NCI-H187 treated with DMSO at 0.1 percent for 48 hours (cell line): ENCODE measurements at places on chromosomes 11 and 22.

DNA sequence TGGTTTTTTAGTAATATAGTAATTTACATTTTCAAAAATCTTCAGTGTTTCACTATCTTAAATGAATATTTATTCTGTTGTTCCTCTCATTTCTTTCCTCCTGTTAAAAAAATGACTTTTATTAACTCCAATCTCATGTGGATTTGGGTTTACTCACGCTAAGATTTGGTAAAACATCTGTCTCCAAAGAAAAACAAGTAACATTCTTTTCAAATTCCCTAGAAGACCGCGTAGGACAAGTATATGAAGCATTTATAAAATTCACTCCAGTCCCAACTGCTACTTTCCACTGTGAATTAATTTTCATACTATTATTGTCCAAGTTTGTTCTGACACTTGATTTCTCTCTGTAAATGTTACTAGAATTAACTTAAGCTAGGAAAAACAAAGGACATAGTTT lies 26.2 kb downstream of the SBF2 start:
- DNase-seq: no peak

- DNase-seq: no peak
Observed at GRCh38 chr11:121249039-121249663, 43.4 kb upstream of the SC5D start.

DNA sequence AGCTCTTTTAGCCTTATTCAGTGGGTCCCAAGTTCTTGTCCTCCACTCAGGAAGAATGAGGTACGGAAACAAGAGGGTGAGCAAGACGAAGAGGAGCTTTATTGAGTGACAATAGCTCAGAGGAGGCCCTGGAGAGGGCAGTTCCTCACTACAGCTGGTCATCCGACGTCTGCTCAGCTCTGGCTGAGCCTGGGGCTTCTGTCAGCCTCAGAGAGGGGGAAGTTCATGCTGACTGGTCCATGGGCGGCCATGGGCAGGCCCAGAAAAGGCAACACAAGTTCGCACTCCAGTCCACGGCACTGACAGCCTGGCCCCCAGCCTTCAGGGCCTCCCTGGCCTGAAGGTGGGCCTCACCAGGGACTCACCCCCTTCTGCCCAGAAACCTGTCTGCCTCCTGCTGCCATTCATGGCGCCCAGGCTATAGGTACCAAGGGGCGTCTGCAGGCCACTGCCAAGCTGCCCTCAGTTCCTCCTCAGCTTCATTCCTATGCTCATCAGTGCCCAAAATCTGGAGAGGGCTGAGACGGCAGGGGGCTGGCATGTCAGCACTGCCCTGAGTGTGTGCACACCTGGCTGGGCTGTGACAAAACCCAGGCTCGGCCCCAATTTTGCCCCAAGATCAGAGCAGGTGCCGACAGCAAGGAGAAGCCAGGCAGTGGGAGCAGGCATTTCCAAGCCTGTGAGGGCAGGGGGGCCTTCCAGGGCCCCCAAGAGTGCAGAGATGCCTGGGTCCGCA lies 21.7 kb upstream of the KIAA0930 start:
- DNase-seq: no peak

- no peak for DNase-seq
Observed at GRCh38 chr22:50306753-50307749, at the start of gene PLXNB2. Gene PLXNB2 (minus strand): TSS chr22:50307646. CDS start chr22:50290584, 17,062 bp downstream.

DNA sequence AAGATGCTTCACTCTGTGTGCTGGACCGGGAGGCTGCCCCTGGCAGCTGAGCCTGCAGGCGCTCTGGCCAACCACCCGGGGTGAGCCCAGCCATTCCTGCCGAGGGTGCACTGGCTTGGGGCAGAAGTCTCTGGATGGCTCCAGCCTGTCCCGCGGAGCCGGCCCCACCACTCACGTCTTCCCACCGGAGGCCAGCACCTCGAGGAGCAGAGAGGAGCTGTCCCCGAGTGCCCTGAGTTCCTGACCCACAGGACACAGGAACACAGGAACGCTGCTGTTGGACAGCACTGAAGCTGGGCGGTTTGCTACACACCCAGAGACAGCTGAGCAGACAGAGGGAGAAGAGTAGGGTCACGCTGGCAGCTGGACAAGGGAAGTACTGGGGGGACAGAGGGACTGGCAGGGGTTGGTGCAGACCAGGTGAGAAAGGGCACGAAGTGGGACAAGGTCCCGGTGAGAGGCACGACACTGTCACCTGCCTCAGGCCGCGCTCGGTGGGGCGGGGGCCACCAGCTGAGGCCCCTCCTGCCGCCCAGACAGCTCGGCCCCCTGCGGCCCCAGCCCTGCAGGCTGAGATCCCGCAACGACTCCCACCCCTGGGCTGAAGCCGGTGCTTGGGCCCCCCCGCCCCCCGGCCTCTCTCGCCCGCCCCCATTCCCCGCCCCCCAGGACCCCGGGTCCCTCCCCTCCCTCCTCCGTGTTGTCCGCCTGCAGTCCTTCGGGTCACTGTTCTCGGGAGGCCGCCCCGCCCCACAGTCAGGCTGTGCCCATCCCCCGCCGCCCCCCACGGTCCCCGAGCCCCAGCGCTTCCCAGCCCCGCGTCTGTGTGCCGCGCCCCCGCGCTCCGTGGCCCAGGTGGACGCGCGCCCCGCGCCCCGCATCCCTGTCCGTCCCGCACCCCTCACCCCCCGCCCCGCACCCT lies 624 bp upstream of the B4GALNT4 start:
- DNase-seq: no peak

DNA sequence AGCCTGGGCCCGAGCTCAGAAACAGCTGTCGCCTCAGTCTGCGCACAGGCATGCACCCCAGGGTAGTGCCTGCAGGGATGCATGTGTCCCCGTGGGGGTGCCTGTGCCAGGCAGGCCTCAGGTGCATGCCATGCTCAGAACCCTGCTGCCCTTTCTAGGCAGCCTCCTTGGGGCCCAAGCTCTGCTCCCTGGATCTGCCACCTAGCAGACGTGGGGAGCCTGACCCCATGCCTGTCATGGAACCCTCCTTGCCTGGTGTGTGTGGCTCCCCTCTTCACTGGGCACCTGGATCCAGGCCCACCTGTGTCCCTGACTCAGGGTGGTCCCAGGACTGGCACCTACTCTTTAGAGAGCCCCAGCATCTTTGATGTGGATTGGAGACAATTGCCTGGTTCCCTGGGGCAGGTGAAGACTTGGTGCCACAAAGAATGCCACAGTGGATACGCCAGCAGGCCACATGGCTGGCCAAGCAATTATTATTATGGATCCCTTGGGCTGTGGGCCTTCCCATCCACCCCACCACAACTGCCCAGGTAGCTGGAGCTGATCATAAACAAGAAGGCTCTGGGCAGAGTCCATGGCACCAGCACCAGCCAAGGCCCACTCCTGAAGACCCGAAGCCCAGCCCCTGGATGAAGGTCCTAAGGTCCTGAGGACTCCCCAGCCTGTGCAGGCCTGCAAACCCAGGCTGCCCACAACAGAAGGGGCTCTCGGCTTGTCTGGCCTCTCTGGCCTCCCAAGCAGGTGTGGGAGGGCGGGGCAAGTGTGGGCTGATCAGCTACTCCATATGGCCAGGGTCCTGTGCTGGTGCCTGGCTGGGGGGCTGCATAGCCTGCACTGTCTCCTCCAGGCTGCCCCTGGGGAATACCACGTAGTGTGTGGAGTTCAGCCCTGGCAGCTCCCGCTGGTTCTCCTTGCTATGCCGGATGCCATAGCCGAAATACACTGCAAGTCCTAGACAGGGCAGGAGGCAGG lies 3.8 kb downstream of the SLC7A4 start:
- DNase-seq: no peak

DNA sequence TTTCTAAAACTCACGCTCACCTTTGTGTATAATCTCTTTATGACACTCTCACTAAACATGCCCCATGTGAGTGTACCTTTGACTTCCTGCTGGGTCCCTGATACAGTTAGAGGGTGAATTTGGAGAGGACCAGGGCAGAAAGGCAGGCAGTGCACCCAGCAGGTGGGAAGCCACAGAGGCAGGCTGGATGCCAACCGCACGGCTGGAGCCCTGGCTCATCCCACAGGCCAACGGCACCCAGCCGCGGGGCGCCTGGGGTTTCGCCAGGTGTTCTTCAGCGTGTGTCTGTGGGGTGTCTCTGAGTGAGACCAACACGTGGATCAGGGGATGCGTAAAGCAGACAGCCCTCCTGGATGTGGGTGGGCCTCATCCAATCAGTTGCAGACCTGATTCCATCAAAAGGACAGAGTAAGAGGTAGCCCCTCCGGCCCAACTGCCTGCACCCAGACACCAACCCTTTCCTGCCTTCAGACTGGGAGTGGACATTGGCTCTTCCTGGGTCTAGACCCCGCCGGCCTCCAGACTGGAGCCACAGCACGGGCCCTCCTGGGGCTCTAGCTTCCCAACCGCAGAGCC lies 51.6 kb downstream of the DHCR7 start:
- no peak for DNase-seq
